Fibroblast of upper back skin (primary cell): ENCODE measurements at places on chromosomes 11 and 22.

GRCh38 chr11:106585061-106585460 is 433.2 kb downstream of the GUCY1A2 start:
- DNase-seq, result peak; percentile 53

DNA sequence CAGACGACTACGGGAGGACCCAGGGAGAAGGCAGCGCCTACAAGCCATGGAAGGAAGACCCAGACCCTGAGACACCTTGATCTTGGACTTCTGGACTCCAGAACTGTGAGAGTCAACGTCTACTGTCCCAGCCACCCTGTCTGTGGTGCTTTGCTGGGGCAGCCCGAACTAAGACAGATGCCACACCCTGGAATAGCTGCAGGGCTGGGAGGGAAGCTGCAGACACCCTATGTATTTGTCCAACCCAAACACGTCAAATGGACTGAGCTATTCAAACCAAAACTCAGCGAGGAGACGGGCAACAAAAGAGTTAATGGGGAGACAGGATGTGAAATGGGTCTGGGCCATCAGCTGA is 169.3 kb downstream of the CTTN start:
- DNase-seq, result no peak

- peak; percentile 1 for DNase-seq
Observed at GRCh38 chr22:34111210-34111824, 191.0 kb upstream of the LARGE1 start.

- DNase-seq, result peak; percentile 79
Observed at GRCh38 chr22:29877620-29878019, 5.4 kb upstream of the MTMR3 start.

DNA sequence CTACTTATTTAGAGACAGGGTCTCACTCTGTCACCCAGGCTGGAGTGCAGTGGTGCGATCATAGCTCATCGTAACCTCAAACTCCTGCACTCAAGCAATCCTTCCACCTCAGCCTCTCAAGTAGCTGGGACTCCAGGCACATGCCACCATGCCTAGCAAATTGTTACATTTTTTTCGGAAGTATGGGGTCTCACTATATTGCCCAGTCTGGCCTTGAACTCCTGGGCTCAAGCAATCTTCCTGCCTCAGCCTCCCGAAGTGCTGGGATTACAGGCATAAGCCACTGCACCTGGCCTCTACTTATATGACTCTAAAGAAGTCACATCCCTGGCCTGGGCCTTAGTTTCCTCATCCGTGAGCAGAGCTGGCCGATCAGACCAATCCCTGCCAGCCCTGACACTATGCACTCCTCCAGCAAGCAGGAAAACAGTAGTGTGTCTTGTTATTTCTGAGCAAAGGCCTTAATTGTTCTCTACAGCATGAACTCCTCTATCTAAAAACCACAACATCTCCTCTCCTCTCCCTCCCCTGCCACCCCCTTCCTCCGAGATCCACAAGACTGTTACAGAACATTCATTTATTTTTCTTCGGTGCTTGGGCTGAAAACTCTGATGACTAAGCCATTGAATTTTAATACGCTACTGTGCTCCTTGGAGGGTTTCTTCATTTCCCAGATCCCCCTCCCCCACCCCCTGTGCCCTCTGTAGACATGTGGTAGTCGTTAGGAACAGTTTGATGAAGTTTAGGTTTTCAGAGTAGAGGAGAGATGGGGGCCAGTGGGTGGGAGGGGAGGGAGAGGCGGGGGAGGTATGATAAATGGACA is 91.5 kb downstream of the ABTB2 start:
- DNase-seq, result peak; percentile 98

DNA sequence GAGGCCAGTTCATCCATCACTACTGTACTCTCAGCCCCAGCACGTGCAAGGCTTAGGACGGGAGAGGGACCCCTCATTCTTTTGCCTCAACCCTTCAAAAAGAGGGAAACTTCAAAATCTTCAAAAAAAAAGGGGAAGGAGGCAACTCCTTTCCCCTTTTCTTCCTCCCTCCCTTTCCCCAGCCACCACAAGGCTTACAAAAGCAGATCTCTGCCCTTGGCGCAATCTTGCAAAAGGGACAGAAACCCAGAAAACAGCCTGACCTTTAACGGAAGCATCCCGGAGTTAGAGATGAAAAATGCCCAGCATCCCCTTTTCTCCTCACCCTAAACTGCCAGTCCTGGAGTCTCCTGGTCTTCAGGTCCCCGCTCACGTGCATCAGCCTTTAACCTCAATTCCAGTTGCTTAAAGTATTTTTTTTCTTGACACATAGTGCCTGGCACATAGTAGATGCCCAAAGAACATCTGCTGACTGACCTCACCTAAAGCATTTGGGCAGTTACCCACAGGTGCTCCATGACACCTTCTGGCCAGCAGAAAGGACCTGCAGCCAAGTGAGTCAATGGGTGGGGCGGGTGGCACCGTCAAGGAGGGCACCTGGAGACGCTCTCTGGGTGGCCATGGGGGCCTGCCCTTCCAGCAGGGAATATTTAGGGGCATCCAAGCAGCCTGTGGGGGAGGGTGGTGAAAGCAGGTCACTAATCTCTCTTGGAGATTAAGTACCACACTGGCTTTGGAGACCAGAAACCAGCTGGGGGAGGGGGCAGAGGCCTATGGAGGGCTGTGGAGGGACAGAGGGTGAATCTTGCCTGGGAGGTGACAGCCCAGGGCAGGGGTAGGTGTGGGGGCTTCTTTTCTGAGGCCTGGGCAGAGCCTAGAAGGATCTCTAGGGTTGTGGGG is 16.3 kb downstream of the NECTIN1 start:
- DNase-seq, result no peak

DNA sequence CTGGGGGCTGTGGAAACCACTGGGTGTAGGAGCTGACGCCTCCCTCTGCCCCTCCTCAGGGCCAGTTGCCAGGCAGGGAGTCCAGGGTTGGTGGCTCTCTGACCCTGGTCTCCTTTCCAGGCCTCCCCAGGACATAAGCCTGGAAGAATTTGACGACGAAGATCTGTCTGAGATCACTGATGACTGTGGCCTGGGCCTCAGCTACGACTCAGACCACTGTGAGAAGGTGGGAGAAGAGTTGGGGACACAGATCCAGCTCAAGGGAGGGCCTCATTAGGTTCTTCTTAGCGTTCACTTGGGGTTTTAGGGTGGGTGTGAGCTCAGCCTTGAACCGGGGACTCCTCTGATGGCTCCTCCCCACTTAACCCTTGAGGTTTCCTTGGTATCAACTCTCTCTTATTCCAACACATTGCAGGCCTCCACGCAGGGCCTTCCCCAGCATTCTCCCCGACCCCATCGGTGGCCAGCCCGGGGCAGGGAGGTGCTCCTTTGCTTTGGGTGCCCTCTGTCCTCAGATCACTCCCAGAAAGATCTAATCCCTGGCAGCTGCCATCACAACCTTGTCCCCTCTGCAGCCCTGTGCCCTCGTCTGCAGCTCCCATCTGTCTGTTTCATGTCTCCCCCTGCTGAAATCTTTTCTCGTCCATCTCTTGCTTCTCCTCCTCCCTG is 1.2 kb downstream of the MAPK8IP2 start:
- DNase-seq, result no peak

DNA sequence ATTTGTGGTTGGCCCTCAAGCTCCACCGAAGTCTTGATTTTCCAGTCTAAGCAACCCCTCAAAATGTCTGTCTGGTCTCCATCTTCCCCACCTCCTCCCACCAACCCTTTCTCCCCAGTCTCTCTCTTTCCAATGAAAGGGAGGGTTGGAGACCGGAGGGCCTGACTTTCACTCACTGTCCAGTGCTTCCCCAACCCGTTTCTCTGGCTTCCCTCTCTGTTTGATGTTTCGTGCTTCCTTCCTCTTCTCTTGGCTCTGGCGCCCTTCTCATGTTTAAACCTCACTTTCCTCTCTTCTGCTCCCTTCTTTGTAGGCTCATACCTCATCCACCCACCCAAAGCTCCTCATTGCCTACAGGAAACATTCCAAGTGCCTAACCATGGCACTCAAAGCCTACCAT is 11.1 kb upstream of the VPS37C start:
- DNase-seq, result no peak

DNA sequence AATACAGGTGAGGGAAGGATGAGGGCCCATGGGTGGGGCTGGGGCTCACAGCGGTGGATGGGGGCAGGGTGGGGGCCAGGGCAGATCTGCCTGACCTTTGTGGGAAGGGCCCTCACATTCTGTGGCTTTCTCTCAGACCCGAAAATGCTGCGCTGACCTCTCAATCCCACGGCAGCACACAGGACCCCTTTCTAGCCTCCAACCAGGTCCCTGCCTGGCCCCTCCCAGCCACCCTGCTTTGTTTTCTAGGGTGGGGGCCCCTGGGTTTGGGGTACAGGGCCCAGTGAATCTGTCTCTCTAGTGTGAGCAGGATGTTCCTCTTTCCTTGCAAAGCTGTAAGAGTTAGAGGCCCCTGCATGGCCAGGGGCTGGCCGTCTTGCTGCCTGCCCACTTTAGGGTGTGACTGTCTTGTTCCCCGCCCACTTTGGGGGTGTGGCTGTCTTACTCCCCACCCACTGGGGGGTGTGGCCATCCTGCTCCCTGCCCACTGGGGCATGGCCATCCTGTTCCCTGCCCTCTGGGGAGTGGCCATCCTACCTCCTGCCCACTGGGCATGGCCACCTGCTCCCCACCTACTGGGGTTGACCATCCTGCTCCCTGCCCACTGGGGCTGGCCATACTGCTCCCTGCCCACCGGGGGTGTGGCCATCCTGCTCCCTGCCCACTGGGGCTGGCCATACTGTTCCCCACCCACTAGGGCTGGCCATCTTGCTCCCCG is 11.5 kb downstream of the PARVG start:
- no peak for DNase-seq

DNA sequence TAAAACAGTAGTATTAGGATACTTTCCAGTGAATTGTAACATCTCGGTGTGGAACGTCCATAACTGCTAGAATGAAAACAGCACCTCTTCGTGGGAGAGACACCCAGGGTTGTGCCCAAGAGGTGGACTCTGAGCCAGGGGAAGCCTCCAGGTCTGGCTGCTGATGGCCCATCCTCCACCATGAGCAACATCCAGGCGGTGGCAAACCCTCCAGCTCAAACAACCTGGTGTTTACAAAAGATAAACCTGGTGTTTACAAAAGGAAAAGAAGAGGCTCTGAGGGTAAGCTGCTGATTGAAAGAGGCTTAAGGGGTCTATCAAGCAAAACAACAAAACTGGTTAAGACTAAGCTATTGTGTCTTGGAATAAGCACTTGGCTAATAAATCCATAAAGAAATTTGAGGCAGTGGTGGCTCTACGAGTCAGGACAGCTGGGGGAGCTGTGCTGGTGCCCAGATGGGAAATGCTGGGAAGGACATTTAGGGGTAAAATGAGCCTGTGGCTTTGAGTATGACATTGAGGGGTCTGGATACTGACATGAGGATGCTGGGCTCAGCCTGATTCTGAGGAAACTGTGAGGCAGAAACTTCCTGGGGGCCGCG is 909.0 kb downstream of the BRD1 start:
- DNase-seq, result no peak

GRCh38 chr11:132862137-132862536 is 670.2 kb downstream of the OPCML start:
- peak; percentile 47 for DNase-seq

- no peak for DNase-seq
Observed at GRCh38 chr22:28331695-28332094, 347.9 kb downstream of the TTC28 start.

GRCh38 chr11:127105593-127106541 is 105.3 kb upstream of the KIRREL3 start:
- DNase-seq, result peak; percentile 48

GRCh38 chr22:34299496-34299895 is 379.2 kb upstream of the LARGE1 start:
- DNase-seq, result no peak

GRCh38 chr22:26082866-26083265 is 86.4 kb upstream of the SEZ6L start:
- DNase-seq, result no peak

GRCh38 chr11:83523676-83524075 is 237.5 kb upstream of the CCDC90B start:
- DNase-seq, result no peak

- no peak for DNase-seq
Observed at GRCh38 chr22:50581950-50582492, 628 bp downstream of the CHKB start.

DNA sequence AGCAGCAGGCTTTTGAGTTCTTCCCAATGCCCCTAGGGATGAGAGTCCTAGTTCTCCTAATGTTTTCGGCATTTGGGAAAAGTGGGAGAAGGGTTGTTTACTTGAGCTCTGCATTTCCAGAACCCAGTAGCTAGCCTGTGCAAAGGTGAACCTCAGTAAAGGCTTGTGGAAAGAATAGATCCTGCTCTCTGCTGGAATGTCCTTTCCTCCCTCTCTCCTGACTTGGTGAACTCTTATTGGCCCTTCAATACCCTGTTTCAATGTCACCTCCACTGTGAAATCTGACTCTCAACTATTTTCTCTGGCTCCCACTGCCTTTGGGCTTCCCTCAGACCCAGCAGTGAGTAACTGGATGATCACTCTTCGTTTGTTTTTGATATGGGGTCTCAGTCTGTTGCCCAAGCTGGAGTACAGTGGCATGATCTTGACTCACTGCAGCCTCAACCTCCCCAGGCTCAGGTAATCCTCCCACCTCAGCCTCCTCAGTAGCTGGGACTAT is 2.4 kb upstream of the UVRAG start:
- DNase-seq, result no peak

DNA sequence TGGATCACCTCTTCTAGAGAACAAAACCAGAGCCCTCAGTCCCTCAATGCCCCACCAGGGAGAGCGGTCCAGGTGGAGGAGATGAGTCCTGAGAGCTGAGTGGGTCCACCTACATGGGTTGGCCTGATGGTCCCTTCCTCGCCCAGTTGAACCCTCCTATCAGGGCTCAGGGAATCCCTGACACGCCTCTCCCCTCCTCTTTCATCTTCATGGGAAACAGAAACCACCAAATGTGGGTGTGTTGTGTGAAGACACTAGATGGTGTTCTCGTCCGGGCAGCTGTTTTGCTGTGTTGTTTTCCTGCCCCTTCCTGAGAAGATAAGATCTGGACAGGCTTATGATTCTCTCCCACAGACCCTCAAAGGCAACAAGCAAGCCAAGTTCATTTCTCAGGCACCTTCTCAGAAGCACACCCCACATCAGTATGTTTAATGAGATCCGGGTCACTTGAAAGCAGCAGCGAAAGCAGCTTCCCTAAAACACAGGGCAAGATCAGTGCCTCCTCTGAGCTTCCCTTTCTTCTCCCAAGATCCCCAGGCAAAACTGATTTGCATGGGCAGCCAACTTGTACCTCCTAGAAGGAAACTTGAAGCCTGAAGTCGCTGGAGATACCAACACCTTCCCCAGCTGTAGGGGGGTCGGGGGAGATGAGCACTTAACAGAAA is 35.3 kb upstream of the POU2AF1 start:
- DNase-seq, result no peak
